ENCODE measurements at places on chromosomes 1 and 21. TPM values are rescaled to one million over a fixed set of nuclear protein-coding genes. Genes with fewer than 3 reads are reported as not detected.

DNA sequence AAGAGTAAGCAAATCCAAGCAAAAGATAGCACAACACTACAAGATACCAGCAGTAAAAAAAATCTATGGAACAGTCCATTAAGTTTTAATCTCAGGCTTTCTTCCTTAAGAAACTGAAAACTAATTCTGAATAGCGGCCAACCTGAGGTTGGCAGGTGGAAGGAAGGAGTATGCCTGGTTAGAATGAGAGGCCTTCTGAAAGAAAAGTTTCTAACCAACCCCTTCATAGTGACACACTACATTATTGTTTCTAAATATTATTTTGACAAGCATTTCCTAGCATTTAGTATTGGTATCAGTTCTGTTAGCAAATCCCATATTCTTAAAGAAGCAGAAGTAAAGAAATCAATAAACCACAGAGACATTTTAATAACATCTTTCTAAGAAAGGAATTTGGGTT is 205.7 kb upstream of the PTBP2 start:
- H3K36me3 ChIP-seq = no peaks in the 10 kb centered on the region
- H3K4me3 ChIP-seq = no peak overlapping the region
- H3K4me1 ChIP-seq = peaks cover 13% of the 10 kb centered on the region
- H3K27ac ChIP-seq = no peak overlapping the region
- no peaks in the 10 kb centered on the region for H3K27me3 ChIP-seq

- H3K4me3 ChIP-seq = no peak overlapping the region
- DNase-seq = no peak
- H3K36me3 ChIP-seq = no peaks in the 10 kb centered on the region
- H3K27ac ChIP-seq = no peak overlapping the region
Measured at GRCh38 chr1:159406821-159407220, 25.2 kb upstream of the OR10J4 start.

DNA sequence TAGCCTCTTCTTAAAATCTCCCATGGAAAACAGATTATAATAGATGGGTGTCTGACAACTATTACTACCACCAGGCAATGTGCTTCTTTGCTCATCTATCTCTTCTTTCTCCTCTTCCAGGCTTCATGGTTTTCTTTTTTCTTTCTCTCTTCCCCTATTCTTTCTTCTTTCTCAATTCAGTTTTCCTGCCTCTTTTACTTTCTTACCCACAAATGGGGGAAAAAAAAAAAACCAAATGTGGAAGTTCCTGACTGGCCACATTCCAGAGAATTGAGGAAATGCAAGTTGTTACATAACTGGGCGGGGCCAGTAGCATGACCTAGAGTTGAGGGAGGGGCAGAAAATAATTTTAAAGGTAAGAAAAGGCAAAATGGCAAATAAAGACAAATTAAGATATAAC is 10.9 kb upstream of the SMG7 start:
- H3K36me3 ChIP-seq = no peaks in the 10 kb centered on the region
- no peaks in the 10 kb centered on the region for H3K4me1 ChIP-seq
- H3K27me3 ChIP-seq = peaks cover 30% of the 10 kb centered on the region
- no peak overlapping the region for H3K27ac ChIP-seq
- no peak overlapping the region for H3K4me3 ChIP-seq
- no peak for DNase-seq

- no peaks in the 10 kb centered on the region for H3K36me3 ChIP-seq
- H3K4me1 ChIP-seq = peaks cover 41% of the 10 kb centered on the region
- H3K4me3 ChIP-seq = no peak overlapping the region
- H3K27ac ChIP-seq = no peak overlapping the region
- DNase-seq = no peak
Measured at GRCh38 chr1:178168536-178168935, 74.6 kb downstream of the RASAL2 start.

GRCh38 chr1:181369416-181369815 is 113.9 kb upstream of the CACNA1E start:
- H3K27ac ChIP-seq = no peak overlapping the region
- DNase-seq = no peak
- H3K4me1 ChIP-seq = no peaks in the 10 kb centered on the region
- H3K4me3 ChIP-seq = no peak overlapping the region

DNA sequence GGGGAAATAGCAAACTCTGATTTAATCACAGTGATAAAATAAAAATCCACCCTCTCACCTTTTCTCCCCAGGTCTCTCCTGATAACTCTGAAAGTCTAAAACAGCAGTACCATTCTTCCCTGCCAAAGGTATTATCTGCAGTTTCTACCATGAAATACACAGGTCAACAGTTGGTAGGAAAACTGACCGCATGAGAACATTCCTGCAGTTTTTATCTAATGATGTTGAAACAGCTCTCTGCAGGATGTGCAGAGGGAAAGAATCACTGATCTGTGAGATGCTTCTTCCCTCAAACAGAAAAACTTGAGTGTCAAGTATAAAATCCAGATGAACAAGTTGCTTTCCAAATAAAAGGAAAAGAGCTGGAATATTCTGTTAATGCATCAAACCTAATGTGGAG is 39.1 kb downstream of the KCNJ6 start:
- DNase-seq = no peak
- H3K4me1 ChIP-seq = peaks cover 51% of the 10 kb centered on the region
- H3K27me3 ChIP-seq = no peaks in the 10 kb centered on the region
- no peak overlapping the region for H3K4me3 ChIP-seq
- H3K36me3 ChIP-seq = no peaks in the 10 kb centered on the region

GRCh38 chr1:114595602-114596001 is 14.2 kb upstream of the BCAS2 start:
- no peak overlapping the region for H3K4me3 ChIP-seq
- DNase-seq = no peak
- no peak overlapping the region for H3K27ac ChIP-seq
- H3K4me1 ChIP-seq = no peaks in the 10 kb centered on the region

DNA sequence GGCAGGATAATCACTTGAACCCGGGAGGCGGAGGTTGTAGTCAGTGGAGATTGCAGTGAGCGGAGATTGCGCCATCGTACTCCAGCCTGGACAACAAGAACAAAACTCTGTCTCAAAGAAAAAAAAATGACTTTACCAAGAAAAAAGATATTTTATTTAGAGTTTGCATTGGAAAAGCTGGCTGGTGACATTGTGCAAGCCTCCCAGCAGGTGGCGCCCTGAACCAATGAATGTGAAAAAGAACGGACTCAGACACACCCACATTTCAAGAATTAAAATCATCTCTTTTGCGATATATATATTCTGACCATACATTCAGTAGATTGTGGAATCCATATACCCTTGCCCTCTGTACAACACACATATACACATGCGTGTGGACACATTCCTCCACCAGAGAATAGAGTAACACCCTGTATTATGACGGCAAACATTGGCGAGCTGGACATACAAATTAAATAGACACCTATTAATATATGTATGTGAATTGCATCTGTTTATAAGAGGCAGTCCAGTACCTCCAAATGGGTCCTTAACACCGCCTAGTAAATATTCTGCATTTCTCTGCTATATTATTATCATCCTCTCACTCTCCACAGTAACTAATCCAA is 39.0 kb upstream of the CADM3 start:
- peaks cover 2% of the 10 kb centered on the region for H3K27me3 ChIP-seq
- no peak overlapping the region for H3K4me3 ChIP-seq
- no peaks in the 10 kb centered on the region for H3K4me1 ChIP-seq
- no peak overlapping the region for H3K27ac ChIP-seq

DNA sequence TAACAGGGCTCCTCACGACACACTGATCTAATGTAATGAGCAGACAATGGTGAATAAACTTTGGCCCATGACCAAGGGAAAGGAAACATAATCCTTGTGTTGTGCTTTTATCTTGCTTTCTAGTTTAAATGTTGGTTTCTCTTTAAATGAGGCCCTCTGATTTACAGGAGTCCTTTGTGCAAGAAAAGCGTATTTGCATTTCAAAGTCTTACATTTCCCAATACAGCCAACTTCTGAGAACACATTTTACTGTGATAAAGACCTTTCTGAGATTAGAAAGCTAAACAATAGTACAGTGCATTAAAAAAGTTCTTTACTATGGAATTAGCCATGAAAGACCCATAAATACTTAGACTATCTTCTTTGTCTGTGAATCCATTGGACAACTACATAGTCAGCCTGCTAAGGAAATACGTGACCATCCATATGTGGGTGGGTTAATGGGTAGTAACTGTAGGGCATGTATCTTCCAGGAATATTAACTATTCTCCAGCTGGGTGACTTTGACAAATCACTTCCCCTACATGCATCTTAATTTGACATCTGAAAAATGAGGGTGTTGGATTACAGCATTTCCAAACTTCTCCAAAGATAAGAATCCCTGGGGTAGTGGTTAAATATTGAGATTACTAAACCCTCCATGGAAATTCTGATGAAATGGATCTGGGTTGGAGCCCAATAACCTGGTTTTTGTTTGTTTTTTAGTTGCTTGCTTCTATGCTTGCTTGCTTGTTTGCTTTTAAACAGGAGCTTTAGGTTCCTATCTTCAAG is 50.3 kb upstream of the USP1 start:
- peaks cover 3% of the 10 kb centered on the region for H3K4me1 ChIP-seq
- peaks cover 39% of the 10 kb centered on the region for H3K27me3 ChIP-seq
- H3K4me3 ChIP-seq = no peak overlapping the region
- DNase-seq = no peak
- no peak overlapping the region for H3K27ac ChIP-seq

DNA sequence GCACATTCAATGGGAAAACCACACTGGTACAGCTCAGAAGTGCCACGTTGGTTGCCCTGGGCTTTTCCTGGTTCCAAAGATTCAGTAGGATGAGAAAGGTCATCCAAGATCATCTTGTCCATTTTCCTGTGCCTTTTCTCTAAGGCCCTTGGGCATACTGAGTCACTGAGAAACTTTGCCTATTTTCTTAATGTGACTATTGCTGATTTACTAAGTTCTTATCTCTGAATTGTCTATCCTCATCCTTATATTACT is 57.2 kb upstream of the HSD17B7 start:
- H3K27me3 ChIP-seq = no peaks in the 10 kb centered on the region
- peaks cover 14% of the 10 kb centered on the region for H3K36me3 ChIP-seq
- peak overlapping the region; percentile 71 for H3K27ac ChIP-seq
- DNase-seq = no peak
- no peak overlapping the region for H3K4me3 ChIP-seq
- peaks cover 16% of the 10 kb centered on the region for H3K4me1 ChIP-seq

GRCh38 chr1:210239349-210240111 is 6.9 kb downstream of the SERTAD4 start:
- peaks cover 83% of the 10 kb centered on the region for H3K4me1 ChIP-seq
- DNase-seq = no peak
- no peaks in the 10 kb centered on the region for H3K27me3 ChIP-seq

GRCh38 chr1:29458737-29459619 is 222.7 kb downstream of the PTPRU start:
- H3K36me3 ChIP-seq = no peaks in the 10 kb centered on the region
- H3K27ac ChIP-seq = no peak overlapping the region

DNA sequence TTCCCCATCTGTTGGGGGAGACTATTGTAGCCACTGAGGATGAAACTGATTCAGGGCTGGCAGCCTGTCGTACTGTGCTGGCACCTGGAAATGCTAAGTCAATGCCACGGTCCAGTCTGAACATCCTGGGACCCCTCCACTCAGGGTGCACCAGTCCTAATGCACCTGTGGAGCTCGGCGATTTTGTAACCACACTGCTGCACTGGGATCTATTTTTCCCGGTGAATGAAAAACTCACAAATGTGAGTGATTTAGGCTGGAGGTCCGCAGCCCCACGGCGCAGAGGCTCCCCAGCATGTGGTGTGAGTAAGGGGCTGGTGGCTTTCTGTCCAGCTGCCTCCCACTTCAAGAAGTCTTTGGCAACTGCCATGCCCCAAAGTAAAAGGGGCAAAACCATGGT is 35.5 kb downstream of the SETD4 start:
- no peaks in the 10 kb centered on the region for H3K27me3 ChIP-seq
- no peak for DNase-seq
- no peak overlapping the region for H3K4me3 ChIP-seq
- H3K4me1 ChIP-seq = peaks cover 14% of the 10 kb centered on the region

- no peaks in the 10 kb centered on the region for H3K36me3 ChIP-seq
- DNase-seq = no peak
- H3K27me3 ChIP-seq = peaks cover 33% of the 10 kb centered on the region
- no peak overlapping the region for H3K27ac ChIP-seq
- H3K4me1 ChIP-seq = no peaks in the 10 kb centered on the region
- H3K4me3 ChIP-seq = no peak overlapping the region
Measured at GRCh38 chr1:205950280-205950679, 7.0 kb upstream of the SLC26A9 start.

DNA sequence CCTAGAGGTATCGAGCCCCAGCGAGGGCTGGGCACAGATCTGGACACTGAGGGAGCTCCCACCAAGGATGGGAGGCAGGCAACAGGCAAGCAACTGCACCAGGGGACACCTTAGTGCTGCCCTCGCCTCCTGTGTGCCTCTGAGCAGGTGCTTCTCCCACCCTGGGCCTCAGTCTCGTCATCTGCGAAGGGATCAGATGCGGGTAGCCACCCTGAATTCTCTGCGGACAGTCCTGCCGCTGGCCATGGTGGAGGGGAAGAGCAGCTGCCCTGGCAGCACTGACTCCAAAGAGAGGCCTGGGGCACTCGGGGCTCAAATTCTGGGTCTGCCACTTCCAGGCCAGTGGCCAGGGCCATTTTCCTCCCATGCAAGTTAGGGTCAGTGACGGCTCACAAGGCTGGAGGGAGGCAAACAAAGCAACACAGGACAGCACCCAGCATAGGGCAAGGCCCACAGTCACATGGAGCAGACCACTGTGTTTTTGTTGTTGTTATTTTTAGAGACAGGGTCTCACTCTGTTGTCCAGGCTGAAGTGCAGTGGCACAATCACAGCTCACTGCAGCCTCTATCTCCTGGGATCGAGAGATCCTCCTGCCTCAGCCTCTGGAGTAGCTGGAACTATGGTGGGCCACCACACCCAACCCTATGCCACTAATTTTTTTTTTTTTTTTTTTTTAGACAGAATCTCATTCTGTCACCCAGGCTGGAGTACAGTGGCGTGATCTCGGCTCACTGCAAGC is 7.1 kb upstream of the SDC3 start:
- no peaks in the 10 kb centered on the region for H3K36me3 ChIP-seq
- H3K4me1 ChIP-seq = peaks cover 6% of the 10 kb centered on the region
- no peak overlapping the region for H3K4me3 ChIP-seq
- H3K27me3 ChIP-seq = no peaks in the 10 kb centered on the region
- no peak for DNase-seq
- no peak overlapping the region for H3K27ac ChIP-seq

DNA sequence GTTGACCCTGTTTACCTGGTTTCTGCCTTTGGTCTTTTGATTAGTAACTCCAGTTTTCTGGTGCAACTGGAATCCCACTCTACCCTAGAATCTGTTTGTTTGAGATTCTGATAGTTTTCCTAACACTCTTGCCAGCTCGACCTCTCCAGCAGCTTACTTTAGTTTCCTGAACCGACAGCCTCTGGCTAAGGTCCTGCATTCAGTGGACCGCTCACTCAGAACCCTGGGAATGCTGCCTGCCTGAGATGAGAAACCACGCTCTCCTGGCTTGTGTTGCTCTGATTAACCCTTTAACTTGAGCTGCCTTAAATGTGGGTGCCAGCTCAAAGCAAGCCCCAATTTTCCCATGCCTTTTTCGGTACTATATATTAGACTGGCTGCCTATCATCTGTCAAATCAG is 45.3 kb upstream of the SIPA1L2 start:
- DNase-seq = no peak
- H3K4me3 ChIP-seq = no peak overlapping the region
- H3K27ac ChIP-seq = no peak overlapping the region
- peaks cover 2% of the 10 kb centered on the region for H3K36me3 ChIP-seq
- H3K4me1 ChIP-seq = peaks cover 2% of the 10 kb centered on the region
- H3K27me3 ChIP-seq = peaks cover 6% of the 10 kb centered on the region

The LRRC7 gene
- total RNA-seq = 0.94 TPM

The PEX11B gene
- 29.8 TPM for total RNA-seq

The PROX1 gene
- 0.32 TPM for total RNA-seq

The S100A7 gene
- total RNA-seq = not detected

The KCNJ9 gene
- total RNA-seq = not detected

The OLIG1 gene
- total RNA-seq = not detected

The TRIM33 gene
- 32.2 TPM for total RNA-seq

The NCF2 gene
- not detected for total RNA-seq

All from osteocyte (in vitro differentiated cells).